ENCODE measurements at places on chromosomes 2 and 18.

DNA sequence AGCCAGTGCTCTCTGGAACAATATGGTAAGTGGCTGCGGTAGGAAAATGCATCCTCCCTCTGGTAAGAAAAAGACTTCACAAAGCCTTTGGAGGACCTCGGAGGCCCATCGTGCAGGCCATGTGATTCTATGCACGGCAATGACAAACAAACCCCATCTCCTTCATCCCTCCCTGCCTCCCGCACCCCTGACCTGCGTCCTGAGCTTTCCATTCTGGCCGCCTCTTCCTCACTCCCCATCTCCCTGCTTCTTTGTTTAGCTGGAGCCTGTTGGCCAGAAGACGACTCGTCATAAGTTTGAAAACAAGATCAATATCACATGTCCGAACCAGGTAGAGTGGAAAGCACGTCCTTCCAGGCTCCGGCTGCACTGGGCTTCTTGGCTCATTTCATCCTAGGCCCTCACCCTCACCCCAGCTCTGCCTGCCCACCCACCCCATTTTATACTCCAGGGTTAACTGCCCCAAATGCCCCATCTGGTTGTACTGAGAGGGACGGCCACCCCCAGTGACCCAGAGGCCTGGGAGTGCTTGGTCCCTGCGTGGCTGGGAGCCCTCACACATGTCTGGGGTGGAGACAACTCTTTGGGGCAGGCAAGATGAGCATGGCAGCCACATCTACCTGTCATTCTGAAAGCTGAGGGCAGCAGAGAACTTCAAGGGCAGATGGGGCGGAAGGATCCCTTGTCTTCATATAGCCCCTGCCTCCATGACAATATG lies 94.0 kb downstream of the PLB1 start:
- no peak for DNase-seq
- H3K4me1 ChIP-seq = peaks cover 22% of the 10 kb centered on the region
- H3K4me3 ChIP-seq = no peak overlapping the region
- H3K27ac ChIP-seq = no peak overlapping the region

DNA sequence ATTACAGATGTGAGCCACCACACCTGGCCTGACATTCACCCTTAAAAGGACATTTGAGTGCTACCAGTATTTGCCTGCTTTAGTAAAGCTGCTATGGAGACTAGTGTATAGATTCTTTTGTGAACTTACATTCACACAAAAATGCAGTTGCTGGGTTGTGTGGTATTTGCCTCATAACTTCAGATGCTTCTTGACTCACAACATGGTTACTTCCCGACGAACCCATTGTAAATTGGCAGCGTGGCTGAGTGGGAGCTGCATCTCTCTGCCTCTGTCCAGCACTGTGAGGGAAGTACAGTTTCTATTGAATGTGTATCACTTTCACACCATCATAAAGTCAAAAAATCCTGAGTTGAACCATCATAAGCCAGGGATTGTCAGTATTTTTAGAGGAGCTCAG lies 56.9 kb downstream of the RRM2 start:
- no peak for DNase-seq
- H3K27ac ChIP-seq = no peak overlapping the region
- no peak overlapping the region for H3K4me3 ChIP-seq
- no peaks in the 10 kb centered on the region for H3K27me3 ChIP-seq
- H3K36me3 ChIP-seq = peaks cover 6% of the 10 kb centered on the region
- H3K4me1 ChIP-seq = no peaks in the 10 kb centered on the region

DNA sequence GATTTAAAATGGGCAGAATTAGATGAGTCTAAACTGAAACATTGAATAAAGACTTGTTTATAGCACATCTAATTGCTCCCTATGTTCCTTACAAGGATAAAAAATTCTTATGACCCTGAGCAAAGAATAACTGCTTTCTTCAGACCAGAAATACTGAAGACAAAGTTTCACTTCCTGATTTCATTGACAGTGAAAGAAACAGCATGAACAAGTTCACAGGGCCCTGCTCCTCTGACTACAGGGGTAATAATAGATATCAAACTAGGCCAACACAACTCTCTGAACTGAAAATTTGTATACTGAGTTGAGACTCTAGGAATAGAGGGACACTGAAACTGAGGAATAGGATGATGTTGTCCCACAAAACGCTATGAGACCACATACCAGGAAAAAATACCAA lies 1383.3 kb upstream of the CDH2 start:
- H3K36me3 ChIP-seq = no peaks in the 10 kb centered on the region
- no peaks in the 10 kb centered on the region for H3K27me3 ChIP-seq
- H3K4me3 ChIP-seq = no peak overlapping the region

GRCh38 chr2:222854773-222855700 lies 5.8 kb upstream of the ACSL3 start:
- no peak overlapping the region for H3K4me3 ChIP-seq
- H3K27me3 ChIP-seq = no peaks in the 10 kb centered on the region
- no peaks in the 10 kb centered on the region for H3K36me3 ChIP-seq
- peaks cover 5% of the 10 kb centered on the region for H3K4me1 ChIP-seq
- H3K27ac ChIP-seq = no peak overlapping the region
- no peak for DNase-seq

GRCh38 chr2:224127871-224128501 lies 88.9 kb upstream of the SERPINE2 start:
- DNase-seq = no peak
- no peak overlapping the region for H3K27ac ChIP-seq
- H3K27me3 ChIP-seq = no peaks in the 10 kb centered on the region
- H3K4me1 ChIP-seq = peaks cover 10% of the 10 kb centered on the region

- H3K4me1 ChIP-seq = peaks cover 12% of the 10 kb centered on the region
- no peak for DNase-seq
- H3K27ac ChIP-seq = no peak overlapping the region
- H3K4me3 ChIP-seq = no peak overlapping the region
These were observed 48.0 kb upstream of the LPIN2 start for GRCh38 chr18:3060667-3061580.

- H3K27ac ChIP-seq = no peak overlapping the region
- no peaks in the 10 kb centered on the region for H3K27me3 ChIP-seq
- no peak for DNase-seq
- no peaks in the 10 kb centered on the region for H3K4me1 ChIP-seq
- H3K4me3 ChIP-seq = no peak overlapping the region
These were observed 18.0 kb downstream of the LRP1B start for GRCh38 chr2:142112757-142113221.

- no peaks in the 10 kb centered on the region for H3K36me3 ChIP-seq
- no peak overlapping the region for H3K4me3 ChIP-seq
- no peak overlapping the region for H3K27ac ChIP-seq
- no peak for DNase-seq
These were observed 55.3 kb downstream of the HRH4 start for GRCh38 chr18:24515721-24516120.

DNA sequence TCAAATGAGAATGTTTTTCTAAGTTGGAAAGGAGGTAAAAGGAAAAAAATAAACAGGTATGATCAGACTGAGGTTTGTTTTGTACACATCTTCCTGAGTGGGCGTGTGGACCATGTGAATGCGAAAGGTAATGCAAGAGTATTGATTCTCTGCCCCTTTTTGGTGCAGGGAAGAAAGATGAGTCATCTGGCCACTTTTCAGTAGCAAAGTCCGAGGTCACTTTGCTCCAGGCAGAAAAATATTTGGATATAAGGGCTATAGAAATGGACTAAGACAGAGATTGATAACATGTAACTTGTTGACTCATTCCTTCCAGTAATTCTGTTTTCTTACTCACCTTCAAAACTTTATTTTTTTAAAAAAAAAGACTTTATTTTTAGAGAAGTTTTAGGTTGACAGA lies 130.5 kb downstream of the DSEL start:
- no peak overlapping the region for H3K27ac ChIP-seq
- no peak overlapping the region for H3K4me3 ChIP-seq
- H3K4me1 ChIP-seq = no peaks in the 10 kb centered on the region

GRCh38 chr2:84641021-84641420 lies 124.7 kb downstream of the DNAH6 start:
- no peaks in the 10 kb centered on the region for H3K36me3 ChIP-seq
- peaks cover 5% of the 10 kb centered on the region for H3K27me3 ChIP-seq
- no peaks in the 10 kb centered on the region for H3K4me1 ChIP-seq
- H3K4me3 ChIP-seq = no peak overlapping the region
- DNase-seq = no peak
